Hematopoietic multipotent progenitor cell treated with erythropoietin and hydrocortisone succinate and interleukin-3 and kit ligand, for 8 days (in vitro differentiated cells): ENCODE measurements at places on chromosomes 1 and 21.

- DNase-seq, result no peak
Measured at GRCh38 chr1:154536570-154536969, 21.9 kb downstream of the UBE2Q1 start.

- DNase-seq, result peak; percentile 12
Measured at GRCh38 chr1:209989525-209989924, 51.5 kb downstream of the SYT14 start.

DNA sequence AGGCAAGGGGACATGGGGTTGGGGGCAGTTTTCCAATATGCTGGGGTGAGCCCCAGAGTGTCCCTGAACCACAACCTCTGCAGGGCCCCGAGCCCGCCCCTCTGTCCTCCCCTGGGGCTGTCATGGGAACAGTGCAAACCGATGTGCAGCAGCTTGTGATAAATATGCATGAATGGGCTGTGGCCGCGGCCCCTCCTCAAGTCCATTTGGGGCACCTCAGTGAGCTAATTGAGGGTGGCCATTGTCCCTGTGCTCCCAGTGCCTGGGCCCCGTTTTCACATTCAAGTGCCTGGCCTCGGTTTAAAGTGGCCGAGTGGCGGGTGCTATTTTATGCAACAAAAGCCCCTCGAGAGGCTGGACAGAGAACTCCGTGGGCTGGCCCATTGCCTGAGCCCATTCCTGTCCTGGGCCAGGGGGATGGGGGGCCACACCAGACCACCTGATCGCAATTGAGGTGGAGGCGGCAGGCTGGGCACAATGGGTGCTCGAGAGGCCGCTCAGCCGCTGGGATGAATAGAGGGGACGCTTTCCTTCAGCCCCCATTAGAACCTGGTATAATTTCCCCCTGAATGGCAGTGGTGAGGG is 193.7 kb downstream of the FOXD2 start:
- no peak for DNase-seq

- DNase-seq, result no peak
Measured at GRCh38 chr21:45440736-45441350, 35.9 kb downstream of the COL18A1 start.

DNA sequence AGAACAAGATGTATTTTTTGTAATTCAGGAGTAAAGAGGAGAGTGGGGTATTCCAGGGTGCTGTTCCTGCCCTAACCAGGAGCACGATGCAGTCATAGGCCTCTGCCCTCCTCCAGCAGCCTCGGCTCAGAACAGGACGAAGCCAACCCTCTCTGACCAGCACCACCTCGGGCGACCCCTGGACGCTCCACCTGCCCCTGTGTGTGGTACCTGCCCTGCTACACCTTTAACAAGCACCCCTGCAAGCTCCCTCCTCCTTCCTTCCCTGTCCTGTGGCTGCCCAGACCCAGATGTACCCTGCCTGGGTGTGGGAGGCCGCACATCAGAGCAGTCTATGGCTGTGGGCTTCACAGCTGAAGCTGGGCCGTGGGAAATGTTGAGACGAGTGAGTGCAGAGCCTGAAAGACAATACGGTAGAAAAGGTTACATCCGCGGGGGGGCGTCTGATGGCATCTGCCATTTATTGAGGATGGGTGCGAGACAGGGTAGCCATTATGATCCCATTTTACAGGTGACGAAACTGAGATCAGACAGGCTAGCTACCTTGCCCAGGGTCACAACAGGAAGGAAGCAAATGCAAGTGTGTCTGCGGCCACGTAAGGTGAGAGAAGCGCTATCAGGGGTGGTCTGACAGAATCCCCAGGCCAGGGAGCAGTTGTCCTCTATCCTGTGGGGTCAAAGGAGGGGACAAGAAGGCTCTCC is 4.6 kb downstream of the ERG start:
- DNase-seq, result no peak

GRCh38 chr21:41548781-41549180 is 40.8 kb upstream of the TMPRSS2 start:
- no peak for DNase-seq

DNA sequence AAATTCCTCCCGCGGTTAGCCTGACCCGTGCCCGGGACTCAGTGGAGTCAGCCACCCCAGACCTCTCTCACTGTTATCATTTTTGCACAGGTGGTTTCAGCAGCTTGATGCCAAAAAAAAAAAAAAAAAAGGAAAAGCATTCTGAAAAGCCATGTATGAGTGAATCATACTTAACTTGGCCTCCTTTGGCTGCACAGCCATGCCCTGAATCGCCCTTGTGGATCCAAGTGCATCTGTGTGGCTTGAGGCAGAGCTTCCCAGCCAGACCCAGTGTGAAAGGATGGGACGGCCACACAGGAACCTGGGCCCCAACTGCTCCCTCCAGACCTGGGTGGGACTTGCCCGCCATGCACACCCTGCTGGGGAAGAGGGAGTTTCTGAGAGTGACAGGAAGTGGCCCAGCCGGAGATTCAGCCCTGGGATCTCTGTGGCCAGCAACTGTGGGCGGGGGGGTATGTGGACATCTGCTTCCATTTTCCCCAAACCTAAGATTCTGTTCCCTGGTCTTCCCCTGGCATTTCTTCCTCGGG is 8.6 kb downstream of the YBEY start:
- DNase-seq, result peak; percentile 84

DNA sequence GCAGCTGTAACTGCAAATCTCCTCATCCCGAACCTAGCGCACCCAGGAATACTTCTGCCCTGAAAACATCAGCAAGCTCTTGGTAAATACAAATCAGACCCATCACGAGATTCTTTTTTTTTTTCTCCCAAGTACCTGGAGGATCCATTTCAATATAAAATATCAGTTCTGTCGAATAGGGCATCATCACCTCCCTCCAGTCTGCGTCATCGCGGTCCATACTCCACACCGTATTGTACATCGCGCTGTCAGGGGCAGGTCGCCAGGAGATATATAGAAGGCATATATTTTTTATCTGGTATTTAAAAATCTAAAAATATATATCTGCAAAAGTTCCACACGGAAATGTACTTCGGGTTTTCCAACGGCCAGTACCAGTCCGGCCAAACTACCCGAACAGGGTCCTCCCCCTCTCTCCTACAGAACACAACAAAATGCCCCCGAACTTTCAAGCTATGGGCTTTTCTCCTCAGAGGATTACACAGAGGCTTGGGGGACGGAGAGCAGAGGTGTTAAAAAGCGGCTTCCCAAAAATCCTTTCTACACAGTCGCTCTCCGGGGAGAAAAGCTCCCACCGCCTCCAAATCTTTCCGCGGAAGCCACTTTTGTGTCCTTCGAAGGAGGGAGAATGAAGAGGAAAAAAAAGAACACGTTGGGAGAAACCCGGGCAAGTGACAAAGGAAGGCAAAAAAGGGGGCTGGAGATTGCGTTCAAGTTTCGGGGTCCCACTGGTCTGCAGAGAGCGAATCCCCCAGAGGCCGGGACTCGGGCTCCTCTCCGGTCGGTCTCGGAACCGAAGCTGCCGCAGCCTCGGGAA is 509 bp downstream of the PIK3R3 start:
- DNase-seq, result peak; percentile 36

GRCh38 chr1:44049839-44050238 is 18.6 kb upstream of the SLC6A9 start:
- no peak for DNase-seq

DNA sequence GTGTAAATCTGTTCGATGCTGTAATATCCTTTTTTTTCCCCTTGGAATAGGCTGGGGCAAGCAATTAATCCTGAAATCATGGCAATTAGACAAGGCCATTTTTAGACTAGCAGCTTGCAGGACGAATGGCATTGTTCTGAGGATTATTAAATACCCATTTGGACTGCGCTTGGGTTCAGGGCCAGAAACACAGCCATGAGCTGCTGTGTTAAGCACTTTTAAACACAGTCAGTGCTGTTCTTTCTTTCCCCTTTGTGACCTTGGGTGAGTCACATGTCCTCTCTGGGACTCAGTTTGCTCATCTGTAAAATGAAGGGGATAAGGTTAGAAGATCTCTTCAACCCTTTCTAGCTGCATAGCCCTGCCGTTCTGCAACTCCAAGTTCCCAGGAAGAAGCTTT is 58.6 kb upstream of the C8B start:
- no peak for DNase-seq

DNA sequence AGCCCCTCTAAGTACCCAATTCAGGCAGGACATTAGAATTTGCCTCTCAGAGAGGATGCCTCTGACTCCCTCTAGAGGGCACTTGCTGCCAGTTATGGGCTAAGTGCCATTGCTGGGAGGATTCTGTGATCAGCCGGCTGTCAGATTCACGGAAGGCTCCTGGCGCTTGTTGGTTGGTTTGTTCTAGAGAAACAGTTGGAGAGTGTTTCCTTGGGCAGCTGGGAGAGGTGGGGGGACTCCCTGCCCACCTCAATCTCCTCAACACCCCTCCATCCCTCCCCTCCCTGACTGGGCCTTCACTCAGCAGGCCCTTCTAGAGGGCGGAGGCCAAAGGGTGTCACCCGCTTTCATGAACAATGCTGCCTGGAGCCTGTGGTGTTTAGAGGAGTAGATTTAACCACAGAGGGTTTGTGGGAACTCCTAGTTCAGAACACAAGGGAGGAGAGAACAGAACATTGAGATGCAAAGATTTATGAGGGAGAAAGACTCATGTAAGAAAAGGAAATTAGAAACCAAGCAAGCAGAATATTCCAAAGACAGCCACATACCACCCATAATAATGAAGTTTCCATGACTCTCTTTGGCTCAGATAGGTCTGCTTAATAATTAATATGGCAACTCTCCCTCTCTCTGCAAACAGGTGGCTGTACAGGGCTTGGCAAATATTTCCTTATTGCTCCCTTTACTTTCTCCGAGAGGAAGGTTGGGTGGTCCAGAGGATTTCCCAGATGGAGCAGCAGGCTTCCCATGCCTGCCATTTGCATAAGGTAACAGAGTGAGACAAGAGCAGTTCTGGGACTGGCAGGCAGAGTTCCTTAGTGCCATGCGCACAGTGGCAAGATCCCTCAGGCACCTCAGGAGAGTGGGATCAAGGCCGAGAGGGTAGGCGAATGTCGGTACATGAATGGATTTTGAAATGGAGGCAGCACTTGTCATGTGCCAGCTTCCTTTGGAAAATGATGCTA is 30.0 kb upstream of the ACP6 start:
- DNase-seq, result peak; percentile 62

DNA sequence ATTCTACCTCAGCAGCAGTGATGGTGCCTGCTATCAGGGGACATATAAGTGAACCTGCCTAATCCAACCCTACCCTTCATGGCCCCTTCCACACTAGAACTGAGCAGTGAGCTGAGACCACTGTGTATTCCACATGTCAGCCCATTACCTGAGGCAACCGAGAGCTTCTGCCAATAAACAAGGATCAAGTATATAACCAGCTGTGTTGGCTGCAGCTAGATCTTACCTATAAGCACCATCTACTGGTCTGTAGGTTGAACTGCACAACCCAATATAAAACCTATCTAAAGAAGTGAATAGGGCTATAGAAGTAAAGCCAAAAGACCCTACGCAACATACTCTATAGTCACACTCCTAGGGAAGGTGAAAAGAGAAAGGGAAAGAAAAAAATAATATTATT is 376.9 kb downstream of the HHIPL2 start:
- peak; percentile 45 for DNase-seq

GRCh38 chr1:205161076-205161475 is 39.3 kb upstream of the RBBP5 start:
- DNase-seq, result no peak

GRCh38 chr1:172308577-172308976 is 111.9 kb upstream of the C1orf105 start:
- DNase-seq, result no peak

- no peak for DNase-seq
Measured at GRCh38 chr21:36901575-36901974, 64.9 kb downstream of the HLCS start.

DNA sequence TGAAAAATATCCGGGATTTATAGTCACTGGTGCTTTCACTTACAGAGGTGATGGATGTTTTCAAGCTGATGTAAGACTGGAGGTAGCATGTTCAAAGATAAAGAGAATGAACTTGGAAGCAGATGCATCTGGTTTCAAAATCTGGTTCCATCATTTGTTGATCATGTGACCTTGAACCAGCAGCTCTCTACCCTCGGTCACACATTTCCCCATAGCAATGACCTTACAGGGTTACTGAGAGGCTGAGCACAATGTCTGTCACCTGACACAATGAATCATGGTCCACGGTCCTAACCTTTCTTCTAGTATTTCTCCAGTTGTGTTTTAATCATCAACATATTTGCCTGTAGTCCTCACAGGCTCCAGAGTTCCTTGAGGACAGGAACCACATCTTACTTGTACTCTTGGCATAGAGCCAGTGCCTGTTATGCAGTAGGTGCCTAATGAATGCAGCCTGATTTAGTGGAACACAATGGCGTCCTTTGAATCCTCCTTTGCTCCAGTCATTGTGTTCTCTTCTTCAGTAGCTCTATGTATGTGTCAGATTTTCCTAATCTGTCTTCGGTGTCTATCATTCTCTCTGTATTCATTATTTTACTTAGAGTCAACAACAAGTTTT is 667.3 kb downstream of the PTPRU start:
- DNase-seq, result no peak

- no peak for DNase-seq
Measured at GRCh38 chr1:62386351-62387121, 50.3 kb upstream of the USP1 start.

- no peak for DNase-seq
Measured at GRCh38 chr1:62306065-62306464, 13.2 kb downstream of the KANK4 start.

DNA sequence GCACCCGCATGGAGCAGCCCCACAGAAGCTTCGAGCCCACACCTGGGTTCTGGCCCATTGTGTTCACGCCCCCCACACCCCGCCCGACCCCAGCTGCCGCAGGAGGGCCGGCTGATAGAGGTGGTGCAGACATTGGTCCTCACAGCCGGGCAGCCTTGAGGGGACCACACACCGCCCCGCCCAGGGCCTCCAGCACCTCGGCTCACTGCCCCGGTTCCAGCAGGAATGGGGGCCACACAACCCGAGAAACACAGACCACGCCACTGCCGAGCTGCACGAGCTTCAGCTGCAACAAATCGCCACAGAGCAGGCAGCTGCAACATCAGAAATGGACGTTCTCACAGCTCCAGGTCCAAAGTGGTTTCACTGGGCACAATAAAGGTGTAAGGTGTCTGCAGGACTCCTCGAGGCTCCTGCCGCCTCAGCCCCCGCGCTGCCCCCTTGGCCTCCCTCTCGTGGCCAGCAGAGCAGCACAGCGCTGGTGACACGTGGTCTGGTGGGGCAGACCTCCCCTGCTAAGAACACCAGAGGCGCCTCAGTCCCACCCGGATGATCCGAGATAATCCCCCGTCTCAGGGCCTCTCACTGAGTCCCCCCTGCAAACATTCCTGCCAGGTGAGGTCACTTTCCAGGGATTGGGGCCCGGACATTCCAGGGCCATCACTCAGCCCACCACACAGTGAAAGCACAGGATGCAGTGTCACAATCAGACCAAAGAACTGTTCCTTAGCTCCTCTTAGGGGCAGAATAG is 62.3 kb upstream of the ADARB1 start:
- DNase-seq, result no peak

GRCh38 chr1:34871443-34872132 is 12.0 kb upstream of the SMIM12 start:
- DNase-seq, result no peak

DNA sequence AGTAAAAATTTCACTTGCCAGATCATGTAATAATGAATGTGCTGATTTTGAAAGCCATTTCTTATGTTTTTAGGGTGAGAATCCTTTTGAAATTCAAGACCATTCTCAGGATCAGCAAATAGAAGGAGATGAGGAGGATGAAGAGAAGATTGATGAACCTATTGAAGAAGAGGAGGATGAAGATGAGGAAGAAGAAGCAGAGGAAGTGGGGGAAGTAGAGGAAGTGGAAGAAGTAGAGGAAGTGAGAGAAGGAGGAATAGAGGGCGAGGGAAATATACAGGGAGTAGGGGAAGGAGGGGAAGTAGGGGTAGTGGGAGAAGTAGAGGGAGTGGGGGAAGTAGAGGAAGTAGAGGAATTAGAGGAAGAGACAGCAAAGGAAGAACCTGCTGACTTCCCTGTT is 32.4 kb downstream of the ZNF326 start:
- no peak for DNase-seq
